ENCODE measurements at places on chromosomes 12 and 14.

DNA sequence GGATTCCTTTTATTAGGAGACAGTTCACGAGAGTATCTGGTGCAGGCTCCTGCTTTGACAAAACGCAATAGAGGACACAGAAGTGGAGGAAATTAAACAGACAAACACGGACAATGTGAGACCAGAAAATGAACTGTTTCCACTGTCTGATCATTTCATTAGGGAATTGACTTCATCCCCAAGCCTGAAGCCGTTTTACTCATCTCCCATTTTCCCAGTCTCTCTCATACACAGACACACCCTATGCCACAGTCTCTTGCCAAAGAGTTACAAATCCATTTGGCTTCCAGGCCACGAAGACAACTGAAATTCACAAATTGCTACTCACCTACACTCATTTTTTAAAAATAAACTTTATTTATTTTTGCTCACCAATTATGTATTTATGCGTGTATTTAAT, 1087.8 kb upstream of the TMEM132C start:
- DNase-seq = no peak
- no peaks in the 10 kb centered on the region for H3K4me1 ChIP-seq
- H3K27me3 ChIP-seq = no peaks in the 10 kb centered on the region
- H3K36me3 ChIP-seq = no peaks in the 10 kb centered on the region

DNA sequence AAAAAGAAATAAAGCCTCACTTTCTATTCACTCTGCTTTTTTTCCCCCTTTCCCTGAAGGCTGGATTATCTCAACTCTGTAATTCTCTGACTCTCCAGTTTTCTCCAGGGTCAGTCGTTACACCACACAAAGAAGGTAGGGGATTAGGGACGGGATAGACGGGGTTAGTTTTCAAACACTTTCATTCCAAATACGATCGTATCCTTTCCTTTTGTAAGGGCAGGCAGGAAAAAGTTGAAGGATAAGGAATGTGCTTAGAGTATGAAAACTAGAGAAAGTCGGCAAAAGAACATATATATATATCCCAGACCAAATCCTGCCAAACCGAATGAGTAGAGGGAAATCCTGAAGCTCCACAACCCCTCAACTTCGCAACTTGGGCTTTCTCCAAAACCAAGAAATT, 581 bp upstream of the ESYT1 start:
- peaks cover 4% of the 10 kb centered on the region for H3K4me1 ChIP-seq
- no peak for DNase-seq
- no peaks in the 10 kb centered on the region for H3K36me3 ChIP-seq

DNA sequence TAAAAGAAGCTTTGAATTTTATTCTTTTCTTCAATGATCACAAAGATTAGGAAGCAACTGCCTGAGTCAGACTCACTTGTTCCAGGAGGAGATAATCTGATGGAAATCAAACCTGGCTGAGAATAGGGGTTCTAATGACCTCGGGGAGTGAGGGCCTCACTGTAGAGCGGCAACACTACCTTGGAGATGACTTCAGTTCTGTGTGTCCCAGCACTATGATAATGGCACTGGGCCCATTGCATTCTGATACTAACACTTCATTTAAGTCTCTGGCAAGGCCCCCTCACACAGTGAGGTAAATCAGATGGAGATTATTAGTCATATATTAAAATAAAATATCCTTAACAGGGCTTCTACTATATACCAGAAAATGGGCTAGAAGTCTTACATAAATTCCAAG, 233.3 kb upstream of the EGLN3 start:
- H3K4me3 ChIP-seq = no peak overlapping the region
- H3K4me1 ChIP-seq = no peaks in the 10 kb centered on the region

DNA sequence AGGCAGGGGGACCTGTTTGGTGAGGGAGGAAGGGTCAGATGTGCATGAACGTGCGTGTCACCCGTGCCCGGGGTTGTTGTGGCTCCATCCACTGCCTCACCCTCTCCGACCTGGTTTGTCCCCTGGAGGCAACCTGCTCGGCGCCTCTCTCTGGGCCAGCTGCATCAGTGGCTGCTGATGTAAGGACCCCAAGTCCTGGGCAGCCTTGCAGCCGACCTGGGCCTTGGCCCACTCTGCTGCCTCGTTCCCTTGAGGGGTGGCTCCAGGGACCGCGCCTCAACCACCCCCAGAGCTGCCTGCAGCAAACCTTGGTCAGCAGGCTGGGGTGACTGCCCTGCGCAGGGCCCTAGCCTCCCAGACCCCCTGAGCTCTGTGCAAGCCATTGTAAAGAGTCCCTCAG, 351.7 kb downstream of the TMEM121 start:
- no peak overlapping the region for H3K4me3 ChIP-seq
- H3K27me3 ChIP-seq = no peaks in the 10 kb centered on the region
- H3K36me3 ChIP-seq = no peaks in the 10 kb centered on the region

- no peak overlapping the region for H3K27ac ChIP-seq
- H3K27me3 ChIP-seq = no peaks in the 10 kb centered on the region
- DNase-seq = no peak
- H3K4me3 ChIP-seq = no peak overlapping the region
- H3K4me1 ChIP-seq = no peaks in the 10 kb centered on the region
Measured at GRCh38 chr12:131223171-131223761, 269.6 kb downstream of the ADGRD1 start.

GRCh38 chr12:14840616-14841015, 2.7 kb downstream of the ART4 start:
- no peaks in the 10 kb centered on the region for H3K4me1 ChIP-seq
- no peak for DNase-seq
- no peaks in the 10 kb centered on the region for H3K36me3 ChIP-seq

DNA sequence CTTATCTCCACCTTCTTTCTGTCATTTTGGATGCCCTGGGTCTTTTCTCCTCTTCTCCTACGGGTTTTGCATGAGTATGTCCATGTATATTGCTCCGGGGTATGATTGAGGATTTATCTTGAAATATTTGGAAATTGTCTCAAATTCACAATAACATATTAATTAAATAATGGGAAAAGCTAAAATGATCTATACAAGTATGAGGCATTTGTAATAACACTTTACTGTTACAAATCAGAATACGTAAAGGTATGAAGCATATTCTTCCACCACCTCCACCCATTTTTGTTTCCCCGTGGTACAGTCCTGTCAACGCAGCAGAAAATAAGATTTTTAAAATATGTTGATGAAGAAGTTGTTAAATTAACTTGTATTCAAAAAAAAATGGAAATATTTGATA, 91.3 kb downstream of the PPP2R5C start:
- no peaks in the 10 kb centered on the region for H3K27me3 ChIP-seq
- no peak overlapping the region for H3K4me3 ChIP-seq
- H3K4me1 ChIP-seq = peaks cover 6% of the 10 kb centered on the region
- H3K36me3 ChIP-seq = no peaks in the 10 kb centered on the region
- no peak overlapping the region for H3K27ac ChIP-seq
- DNase-seq = no peak

DNA sequence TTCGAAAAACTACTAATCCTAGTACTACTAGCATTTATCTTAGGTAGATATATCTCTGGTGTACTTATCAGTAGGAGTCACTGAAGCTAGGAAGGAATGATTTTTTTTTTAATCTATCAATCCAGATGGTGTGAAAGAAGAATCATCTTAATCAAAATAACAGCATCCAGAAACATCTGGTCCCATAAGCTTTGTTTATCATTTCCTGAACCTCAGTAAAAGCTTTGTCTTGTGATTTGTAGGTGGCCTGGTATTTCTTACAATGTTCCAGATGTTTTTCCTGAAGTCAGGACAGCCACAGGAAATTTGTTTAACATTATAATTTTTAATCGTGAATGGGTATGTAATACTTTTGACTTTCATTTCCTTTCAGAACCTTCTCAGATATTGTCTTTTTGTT, 28.0 kb upstream of the LUM start:
- H3K36me3 ChIP-seq = no peaks in the 10 kb centered on the region
- H3K27me3 ChIP-seq = no peaks in the 10 kb centered on the region
- DNase-seq = no peak
- no peaks in the 10 kb centered on the region for H3K4me1 ChIP-seq
- H3K27ac ChIP-seq = no peak overlapping the region

DNA sequence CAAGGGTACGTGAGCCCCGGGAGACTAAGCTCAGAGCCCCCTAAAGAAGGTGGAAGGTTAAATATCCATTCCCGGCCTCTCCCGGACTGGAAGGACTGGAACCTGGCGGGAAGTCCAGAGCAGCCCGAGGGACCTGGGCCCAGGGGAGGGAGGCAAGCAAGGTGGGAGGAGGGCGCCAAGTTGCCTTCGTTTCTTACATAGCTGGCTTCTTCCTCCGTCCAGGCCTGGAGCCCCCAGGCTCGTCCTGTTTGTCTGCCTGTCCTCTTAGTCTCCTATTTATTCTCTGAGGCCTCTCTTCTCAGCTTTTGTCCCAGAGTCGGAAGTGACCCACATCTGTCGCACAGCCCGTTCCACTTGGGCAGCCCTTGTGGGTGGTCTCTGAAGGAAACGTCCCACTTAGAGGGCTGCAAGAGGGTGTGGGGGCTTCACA, 745 bp downstream of the PCK2 start:
- peak overlapping the region; percentile 92 for H3K4me3 ChIP-seq
- H3K4me1 ChIP-seq = peaks cover 28% of the 10 kb centered on the region
- DNase-seq = no peak
- no peaks in the 10 kb centered on the region for H3K27me3 ChIP-seq
- H3K27ac ChIP-seq = peak overlapping the region; percentile 99

DNA sequence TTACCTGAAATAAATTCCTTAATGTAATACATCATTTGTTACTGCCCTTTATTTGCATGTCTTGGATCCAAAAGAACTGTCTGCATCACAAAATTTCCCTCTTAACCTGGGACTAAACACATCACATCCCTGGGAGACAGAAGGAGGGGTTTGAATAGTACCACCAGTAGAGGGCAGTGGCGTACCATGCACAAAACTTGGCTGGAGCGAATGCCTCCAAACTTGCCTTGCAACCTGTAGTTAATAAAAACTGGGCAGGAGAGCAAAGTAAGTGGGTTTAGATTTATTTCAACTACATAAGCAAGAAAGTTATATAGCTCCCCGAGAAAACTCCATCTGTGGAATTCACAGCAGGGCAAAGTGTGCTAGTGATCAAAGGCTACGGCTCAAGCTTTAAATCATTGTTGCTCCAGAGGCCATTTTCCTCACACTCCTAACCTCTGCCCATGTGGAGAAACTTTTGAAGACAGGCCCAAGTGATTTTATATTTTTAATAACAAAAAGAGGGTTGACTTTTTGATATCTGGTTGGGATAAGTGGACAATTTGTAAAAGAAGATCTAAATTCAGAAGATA, 1176.7 kb upstream of the SEL1L start:
- no peak overlapping the region for H3K4me3 ChIP-seq
- DNase-seq = no peak
- H3K27ac ChIP-seq = no peak overlapping the region
- no peaks in the 10 kb centered on the region for H3K27me3 ChIP-seq
- no peaks in the 10 kb centered on the region for H3K36me3 ChIP-seq
- H3K4me1 ChIP-seq = no peaks in the 10 kb centered on the region

- H3K36me3 ChIP-seq = no peaks in the 10 kb centered on the region
- H3K4me3 ChIP-seq = no peak overlapping the region
- H3K4me1 ChIP-seq = no peaks in the 10 kb centered on the region
- H3K27ac ChIP-seq = no peak overlapping the region
Measured at GRCh38 chr12:71797531-71797930, 42.0 kb upstream of the TBC1D15 start.

DNA sequence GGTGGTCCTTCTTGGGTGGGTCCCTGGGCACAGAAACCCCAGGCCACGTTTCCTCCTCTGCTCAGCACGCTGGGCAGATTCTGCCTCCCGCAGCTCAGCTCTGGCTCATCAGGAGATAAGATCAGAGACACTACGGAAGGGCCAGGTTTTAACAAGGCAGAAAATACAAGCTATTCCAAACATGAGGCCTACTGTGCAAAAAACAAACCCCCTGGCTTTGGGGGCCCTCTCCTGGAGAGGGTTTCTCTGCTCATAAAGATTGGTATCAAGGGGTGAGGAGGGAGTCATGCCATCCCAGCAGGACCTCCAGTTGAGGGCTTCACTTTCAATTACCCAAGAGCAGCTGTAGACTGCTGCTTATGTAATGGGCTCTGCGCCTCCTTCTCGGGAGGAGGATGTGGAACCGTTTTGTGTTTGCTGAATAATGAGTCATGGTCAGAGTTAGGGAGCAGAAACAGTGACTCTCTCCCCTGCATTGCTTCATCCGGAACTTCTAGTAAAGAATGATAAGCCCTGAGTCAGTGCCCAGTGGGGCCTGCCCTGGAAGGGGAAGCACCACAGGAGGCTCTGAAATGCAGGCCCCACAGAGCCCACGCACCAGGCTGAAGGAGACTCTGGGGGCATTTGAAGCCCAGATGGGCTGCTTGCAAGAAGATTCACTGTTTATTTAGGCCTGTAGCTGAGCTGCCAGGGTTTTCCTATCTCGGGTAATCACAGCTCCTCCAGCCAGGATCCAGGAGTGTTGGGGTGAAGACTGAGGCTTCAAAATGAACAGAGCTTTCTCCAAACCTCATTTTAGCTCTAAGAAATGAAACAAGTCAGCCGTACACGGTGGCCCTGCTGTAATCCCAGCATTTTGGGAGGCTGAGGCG, 79.3 kb downstream of the SSPN start:
- DNase-seq = peak; percentile 64
- H3K4me1 ChIP-seq = peaks cover 10% of the 10 kb centered on the region
- no peaks in the 10 kb centered on the region for H3K27me3 ChIP-seq
- H3K4me3 ChIP-seq = no peak overlapping the region
- no peaks in the 10 kb centered on the region for H3K36me3 ChIP-seq

- H3K27ac ChIP-seq = no peak overlapping the region
- no peak for DNase-seq
- no peaks in the 10 kb centered on the region for H3K36me3 ChIP-seq
- H3K4me3 ChIP-seq = no peak overlapping the region
Measured at GRCh38 chr12:64093689-64094088, 128.4 kb downstream of the KICS2 start.

DNA sequence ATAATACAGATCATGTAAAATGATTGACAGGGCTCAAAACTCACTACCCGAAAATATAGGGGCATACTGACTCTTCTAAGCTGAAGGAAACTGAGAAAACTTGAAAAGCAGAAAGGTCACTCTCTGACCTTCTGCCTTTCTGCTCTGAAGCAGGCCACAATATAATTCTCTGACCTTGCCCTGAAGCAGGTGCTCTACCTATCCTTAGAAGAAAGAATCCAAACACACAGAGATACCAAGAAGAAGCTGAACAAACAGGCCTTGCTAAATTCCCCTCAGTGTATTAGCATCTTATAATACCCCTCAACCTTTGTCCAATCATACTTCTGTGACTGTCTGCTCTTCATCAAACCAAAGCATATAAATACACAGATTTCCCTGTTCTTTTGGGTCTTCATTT, 60.9 kb upstream of the BBS10 start:
- no peak overlapping the region for H3K27ac ChIP-seq
- H3K36me3 ChIP-seq = no peaks in the 10 kb centered on the region
- H3K4me3 ChIP-seq = no peak overlapping the region
- no peaks in the 10 kb centered on the region for H3K27me3 ChIP-seq

- no peak overlapping the region for H3K4me3 ChIP-seq
- H3K4me1 ChIP-seq = no peaks in the 10 kb centered on the region
- H3K36me3 ChIP-seq = no peaks in the 10 kb centered on the region
- DNase-seq = no peak
- H3K27me3 ChIP-seq = no peaks in the 10 kb centered on the region
Measured at GRCh38 chr12:110531741-110532333, 29.7 kb downstream of the RAD9B start.

GRCh38 chr14:34211732-34212131, 250.3 kb downstream of the SPTSSA start:
- H3K36me3 ChIP-seq = no peaks in the 10 kb centered on the region
- no peak overlapping the region for H3K27ac ChIP-seq
- H3K27me3 ChIP-seq = no peaks in the 10 kb centered on the region
- no peak overlapping the region for H3K4me3 ChIP-seq
- H3K4me1 ChIP-seq = no peaks in the 10 kb centered on the region

- H3K36me3 ChIP-seq = no peaks in the 10 kb centered on the region
- no peaks in the 10 kb centered on the region for H3K4me1 ChIP-seq
Measured at GRCh38 chr12:39972119-39972518, 133.8 kb downstream of the SLC2A13 start.

GRCh38 chr14:96274543-96274942, 18.5 kb downstream of the BDKRB1 start:
- H3K27ac ChIP-seq = no peak overlapping the region
- no peaks in the 10 kb centered on the region for H3K27me3 ChIP-seq
- H3K4me1 ChIP-seq = no peaks in the 10 kb centered on the region
- no peak for DNase-seq
- H3K36me3 ChIP-seq = no peaks in the 10 kb centered on the region

Measured in Peyer's patch (tissue), 4 donors.